Esophagus squamous epithelium (tissue), 5 donors: ENCODE measurements at places on chromosomes 13 and 19.

DNA sequence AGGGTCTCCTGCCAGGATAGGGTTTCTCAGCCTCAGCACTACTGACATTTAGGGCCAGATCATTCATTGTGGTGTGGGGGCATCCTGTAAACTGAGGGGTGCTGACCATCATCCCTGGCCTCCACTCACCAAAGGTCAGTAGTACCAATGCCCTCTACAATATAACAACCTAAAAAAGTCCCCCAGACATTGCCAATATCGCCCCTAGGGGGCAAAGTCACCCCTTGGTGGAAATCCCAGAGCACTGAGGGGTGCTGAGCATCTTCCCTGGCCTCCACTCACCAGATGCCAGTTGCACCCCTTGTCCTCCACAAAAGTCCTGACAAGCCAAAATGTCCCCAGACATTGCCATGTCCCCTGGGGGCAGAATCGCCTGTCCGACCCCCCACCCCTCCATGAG, 21.6 kb downstream of the CPAMD8 start:
- no peak for DNase-seq

- no peak for DNase-seq
Measured at GRCh38 chr19:35790981-35791813, 15.8 kb downstream of the ARHGAP33 start.

DNA sequence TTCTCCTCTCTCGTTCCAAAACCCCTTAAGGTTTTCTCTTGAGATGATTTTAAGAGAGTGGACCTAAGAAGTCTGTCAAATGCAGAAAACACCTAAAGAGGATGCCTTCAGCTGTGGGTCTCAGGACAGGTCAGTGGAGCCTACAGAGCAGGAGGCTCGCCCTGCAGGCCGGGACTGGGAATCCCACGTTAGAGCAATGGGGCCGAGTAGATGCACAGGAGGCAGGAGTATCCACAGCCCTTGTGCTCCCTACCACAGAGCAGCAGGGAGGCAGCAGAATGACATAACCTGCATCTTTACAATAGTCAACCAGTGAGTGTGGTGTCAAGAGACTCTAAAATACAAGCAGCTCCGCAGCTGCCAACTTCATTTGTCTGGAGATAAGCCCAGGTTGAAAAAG, 229.4 kb downstream of the MTUS2 start:
- no peak for DNase-seq

- no peak for DNase-seq
Measured at GRCh38 chr19:27660428-27660827, 1552.5 kb downstream of the UQCRFS1 start.
